ENCODE measurements at places on chromosomes 4 and X.

DNA sequence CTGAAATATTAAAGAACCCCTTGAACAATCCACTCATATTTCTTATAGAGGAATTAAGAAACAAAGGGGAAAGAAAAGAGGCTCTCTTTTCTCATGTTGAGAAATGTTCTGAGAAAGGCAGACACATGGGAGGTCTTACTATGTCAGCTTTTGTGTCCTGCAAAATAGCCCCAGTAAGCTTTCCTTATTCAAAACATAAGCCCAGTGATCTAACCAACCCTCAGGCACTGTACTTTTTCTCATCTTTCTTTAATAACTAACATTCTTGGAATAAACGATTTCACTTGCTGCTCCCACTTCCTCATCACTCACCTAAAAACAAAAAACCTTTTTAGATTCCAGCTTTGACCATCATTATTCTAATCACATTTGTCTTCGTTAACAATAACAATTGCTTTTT is 115.9 kb downstream of the GLRA3 start:
- DNase-seq = no peak

DNA sequence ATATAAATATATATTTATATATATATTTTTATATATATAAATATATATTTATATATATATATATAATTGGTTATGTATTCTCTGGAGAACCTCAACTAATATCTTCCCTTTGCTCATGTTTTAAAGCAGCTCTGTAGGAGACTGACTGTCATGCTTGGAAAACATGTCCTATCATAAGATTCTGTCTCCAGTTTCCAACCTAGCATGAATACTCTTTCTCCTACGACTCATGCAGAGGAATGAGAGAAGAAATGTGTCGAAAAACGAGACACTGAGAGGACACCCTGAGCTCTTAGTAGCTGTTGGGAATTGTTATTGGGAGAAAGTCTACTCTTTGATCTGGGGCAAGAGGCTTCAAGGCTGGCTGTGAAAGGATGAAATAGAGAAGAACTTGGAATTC is 166.5 kb upstream of the SLIT2 start:
- DNase-seq = no peak

- DNase-seq = no peak
Observed at GRCh38 chrX:31297881-31298280, 226.0 kb upstream of the FTHL17 start.

GRCh38 chr4:47490550-47490949 is 5.5 kb downstream of the ATP10D start:
- no peak for DNase-seq

GRCh38 chr4:182994171-182994570 is 77.0 kb upstream of the DCTD start:
- DNase-seq = no peak

- DNase-seq = no peak
Observed at GRCh38 chr4:152385551-152385950, 150.3 kb downstream of the FBXW7 start.

- DNase-seq = no peak
Observed at GRCh38 chr4:144740316-144740715, 94.4 kb downstream of the HHIP start.

GRCh38 chrX:44975666-44976263 is 102.8 kb downstream of the KDM6A start:
- no peak for DNase-seq

GRCh38 chr4:154911608-154912098 is 130.6 kb downstream of the RBM46 start:
- DNase-seq = no peak

DNA sequence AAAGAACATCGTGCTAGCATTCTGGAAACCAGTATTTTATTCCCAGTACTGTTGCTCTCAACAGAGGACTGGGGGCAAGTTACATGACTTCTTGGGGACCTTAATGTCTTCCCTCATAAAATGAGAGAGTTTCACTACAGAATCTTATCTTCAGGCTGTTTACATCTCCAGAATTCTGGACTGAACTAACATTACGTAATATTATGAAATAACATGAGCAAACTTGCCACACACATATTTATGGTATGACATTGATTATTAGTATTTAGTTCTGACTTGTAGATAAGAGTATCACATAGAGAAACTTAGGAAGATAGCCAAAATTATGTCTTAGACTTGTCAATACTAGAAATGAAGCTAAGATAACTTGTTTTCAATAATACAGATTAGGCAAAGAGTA is 68.0 kb downstream of the NFKB1 start:
- DNase-seq = no peak

DNA sequence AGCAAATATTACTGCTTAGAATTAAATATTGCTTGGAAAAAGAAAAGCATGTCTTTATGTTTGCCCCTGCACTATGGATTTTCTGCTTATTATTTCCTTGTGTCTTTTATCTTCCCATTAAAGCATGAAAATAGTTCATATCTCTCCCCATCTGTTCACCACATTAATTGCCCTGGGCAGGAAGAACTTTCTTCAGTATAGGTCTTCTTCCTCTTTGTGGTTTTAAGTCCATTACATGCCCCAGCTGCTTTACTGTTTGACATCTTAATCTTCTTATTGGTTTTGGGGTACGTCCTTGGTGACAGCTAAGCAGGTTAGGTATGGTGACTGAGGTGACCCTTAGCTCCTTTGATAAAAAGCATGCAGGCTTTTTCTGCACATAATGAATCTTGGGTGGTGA is 157.3 kb downstream of the AASDH start:
- no peak for DNase-seq

GRCh38 chr4:20172070-20172760 is 79.5 kb upstream of the SLIT2 start:
- no peak for DNase-seq

- DNase-seq = no peak
Observed at GRCh38 chrX:134599184-134599914, 58.9 kb downstream of the PLAC1 start.

DNA sequence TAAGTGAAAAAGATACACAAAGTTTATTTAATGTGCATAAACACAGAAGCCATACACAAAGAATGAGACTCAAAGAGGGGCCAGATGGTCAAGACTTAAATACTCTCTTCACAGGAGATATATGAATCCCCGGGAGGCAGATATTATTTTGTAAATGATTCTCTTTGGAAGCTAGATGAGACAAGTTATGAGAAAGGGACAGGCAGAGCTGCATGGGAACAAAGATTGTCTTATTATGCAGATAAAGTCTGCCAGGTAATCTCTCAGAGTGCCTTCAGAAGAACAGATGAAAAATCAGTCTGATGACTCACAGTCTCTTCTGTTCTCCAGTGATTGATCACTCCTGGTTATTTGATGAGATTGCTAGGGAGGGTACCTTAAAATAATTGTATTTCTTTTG is 89.0 kb downstream of the NAF1 start:
- no peak for DNase-seq

DNA sequence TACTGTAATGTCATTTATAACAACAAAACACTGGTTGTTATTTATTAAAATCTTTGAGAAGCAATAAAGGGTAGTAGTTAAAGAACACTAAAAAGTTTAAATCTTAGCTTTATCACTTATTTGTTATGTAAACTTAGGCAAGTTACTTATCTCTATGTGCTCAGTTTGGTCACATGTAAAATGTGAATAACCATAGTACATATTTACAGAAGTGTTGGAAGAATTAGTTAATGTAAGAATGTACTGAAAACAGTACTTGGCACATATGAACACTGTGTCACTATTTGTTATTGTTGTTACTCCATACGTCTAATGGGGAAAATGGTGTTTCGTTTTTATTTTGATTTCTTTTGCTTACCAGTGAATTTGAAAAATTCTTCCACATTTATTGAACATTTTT is 9.1 kb downstream of the NEK1 start:
- no peak for DNase-seq

GRCh38 chr4:161121451-161121850 is 1042.3 kb downstream of the FSTL5 start:
- no peak for DNase-seq

GRCh38 chr4:79650217-79650616 is 242.2 kb upstream of the GK2 start:
- no peak for DNase-seq

GRCh38 chrX:74437530-74437929 is 16.2 kb downstream of the SLC16A2 start:
- DNase-seq = no peak

- no peak for DNase-seq
Observed at GRCh38 chr4:164304861-164305260, 449.1 kb upstream of the SMIM31 start.

GRCh38 chrX:16718824-16719333 is 533 bp upstream of the SYAP1 start:
- DNase-seq = no peak

DNA sequence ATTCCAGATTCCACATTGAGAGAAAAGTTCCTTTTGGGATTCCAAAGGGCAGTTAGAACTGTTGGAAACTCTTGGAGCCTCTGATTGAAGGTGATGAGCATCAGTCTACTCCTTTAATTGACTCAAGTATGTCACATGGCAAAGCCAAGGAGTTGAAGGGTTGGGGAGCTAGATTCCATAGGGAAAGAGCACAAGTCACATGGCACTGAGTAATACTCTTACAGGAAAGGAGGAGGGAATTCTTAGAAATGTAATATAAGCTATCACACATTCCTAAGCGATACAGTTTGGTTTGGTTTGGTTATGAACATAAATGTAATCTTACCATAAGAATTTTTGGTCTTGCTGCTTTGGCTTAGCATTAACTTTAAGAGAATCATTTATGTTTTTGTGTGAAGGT is 15.7 kb downstream of the SPCS3 start:
- no peak for DNase-seq

DNA sequence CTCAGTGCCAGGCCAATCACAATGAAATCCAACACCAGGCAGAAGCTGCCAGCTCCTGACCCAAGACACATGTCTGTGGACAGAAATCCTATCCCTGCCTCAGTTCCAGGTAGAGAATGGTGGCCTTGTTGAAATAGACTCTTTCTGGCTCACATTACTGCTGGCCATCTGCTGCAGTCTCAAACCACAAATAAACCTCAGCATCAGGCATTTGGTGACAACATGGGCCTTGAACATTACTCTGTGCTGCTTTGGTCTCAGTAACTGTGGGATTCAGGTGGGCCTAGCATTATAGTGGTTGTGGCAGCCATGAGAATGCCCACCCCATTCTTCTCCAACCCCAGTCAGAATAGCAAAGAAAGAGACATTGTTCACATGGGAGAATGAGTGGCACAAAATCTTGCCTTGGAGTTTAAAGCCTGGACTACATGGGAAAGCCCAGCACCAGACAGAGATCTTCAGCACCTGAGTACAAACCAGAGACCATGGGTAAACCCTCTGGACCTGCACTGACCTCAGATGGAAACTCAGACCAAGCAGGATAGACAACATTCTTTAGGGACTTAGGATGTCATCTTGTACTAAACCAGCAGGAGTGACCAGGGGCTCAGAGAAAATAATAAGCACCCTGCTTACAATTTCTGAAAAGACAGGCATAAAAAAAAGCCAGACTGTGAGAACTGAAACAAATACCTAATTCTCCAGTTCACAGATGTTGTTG is 50.4 kb upstream of the TRAM1L1 start:
- no peak for DNase-seq

DNA sequence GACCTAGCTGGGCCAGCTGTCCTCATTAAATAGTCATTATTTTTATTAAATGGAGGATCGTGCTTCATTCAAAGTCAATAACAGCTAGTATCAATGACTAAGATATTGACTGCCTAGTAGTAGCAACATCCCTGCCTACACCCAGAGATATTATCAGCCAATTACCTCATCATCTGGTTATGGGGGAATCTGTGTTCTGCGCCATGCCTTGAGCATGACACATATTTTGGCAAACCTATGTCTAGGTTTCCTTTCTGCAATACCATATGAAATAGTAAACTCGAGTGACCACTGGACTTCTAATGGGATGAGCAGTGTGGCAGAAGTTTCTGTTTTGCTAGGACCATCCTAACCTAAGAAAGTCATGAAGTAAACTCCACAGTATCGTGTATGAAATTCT is 50.0 kb upstream of the AADAT start:
- no peak for DNase-seq

- DNase-seq = no peak
Observed at GRCh38 chrX:2640436-2641150, 50.5 kb upstream of the CD99 start.

- no peak for DNase-seq
Observed at GRCh38 chr4:189792924-189793618, 147.6 kb upstream of the FRG1 start.

GRCh38 chrX:96753230-96753629 is 68.6 kb downstream of the DIAPH2 start:
- DNase-seq = no peak

DNA sequence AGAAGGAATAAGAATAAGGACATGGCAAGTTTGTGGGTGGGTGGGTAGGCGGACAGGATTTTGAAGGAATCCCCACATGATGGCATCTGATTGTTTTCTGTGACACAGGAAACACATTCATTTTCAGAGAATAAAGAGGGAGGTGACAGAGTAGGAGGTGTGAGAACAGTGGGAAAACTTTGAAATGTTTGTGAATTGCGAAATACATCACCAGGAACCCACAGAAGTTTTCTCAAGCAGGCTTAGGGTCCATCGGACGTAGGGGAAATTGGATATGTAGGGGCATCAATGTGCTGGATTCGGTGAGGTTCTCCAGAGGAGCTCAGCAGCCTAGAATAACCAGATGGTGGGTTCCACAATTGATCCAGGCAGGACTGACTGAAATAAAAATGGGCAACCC is 171.6 kb downstream of the GLRA2 start:
- no peak for DNase-seq

DNA sequence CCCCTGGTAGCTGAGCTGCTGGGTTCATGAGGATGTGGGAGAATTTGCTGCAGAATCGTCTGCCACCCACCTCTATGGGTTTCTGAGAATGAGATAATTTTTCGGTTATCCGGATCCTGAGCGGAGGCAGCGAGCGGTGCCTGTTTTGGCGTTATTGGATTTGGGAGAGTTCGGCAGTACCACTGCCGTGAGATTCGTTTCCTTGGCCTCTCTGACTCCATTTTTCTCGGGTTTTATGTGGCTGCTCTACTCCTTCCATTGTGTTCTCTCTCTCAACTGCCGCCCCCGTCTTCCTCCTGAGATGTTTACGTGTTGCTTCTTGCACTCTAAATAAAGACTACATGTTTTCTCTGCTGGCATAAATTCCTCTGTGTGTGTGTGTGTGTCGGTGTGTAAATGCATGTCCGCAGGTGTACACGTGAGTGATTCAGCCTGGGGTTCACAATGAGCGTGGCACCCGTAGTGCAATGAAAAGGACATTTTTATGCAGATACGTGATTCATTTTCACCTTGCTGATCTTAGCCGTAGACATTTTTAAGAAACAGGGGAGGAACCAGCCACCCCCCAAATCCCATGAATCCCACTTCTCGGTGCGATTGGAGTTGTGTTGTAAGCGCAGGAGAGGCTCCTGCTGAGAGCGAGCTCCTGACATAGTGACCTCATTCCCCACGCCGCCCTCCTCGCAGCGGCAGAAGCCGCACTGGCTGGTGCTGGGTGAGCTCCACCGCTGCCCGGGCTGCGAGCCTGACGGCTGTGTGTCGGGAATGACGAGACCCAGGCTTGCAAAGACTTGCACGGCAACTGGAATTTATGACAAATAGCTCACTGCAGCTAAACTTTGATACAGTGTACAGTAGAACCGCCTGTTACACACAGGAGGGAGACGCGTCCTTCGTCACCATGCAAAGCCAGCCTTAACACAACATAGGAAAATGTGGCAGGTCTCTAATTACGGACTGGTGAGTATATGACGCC is 82.2 kb downstream of the STOX2 start:
- DNase-seq = no peak

Measured in T-helper 22 cell (primary cell).